GM23338 (cell line): ENCODE measurements at places on chromosomes 6 and 20.

DNA sequence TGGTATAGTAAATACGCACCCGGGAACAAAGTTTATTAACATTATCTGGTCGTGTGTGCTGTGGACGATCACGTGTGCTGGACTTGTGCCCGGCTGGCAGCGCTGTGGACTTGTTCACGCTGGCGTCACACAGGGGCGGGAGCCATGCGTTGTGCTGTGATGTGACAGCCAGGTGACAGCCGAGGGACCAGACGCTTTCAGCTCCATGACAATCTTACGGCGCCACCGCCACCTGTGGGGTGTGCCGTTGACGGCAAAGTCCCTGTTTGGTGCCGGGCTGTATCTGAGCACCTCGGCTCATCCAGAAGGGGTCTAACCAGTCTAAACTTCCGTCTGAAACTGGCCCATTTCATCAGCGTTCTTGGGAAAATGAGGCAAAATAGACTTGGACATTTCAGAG lies 25.2 kb downstream of the DLL1 start:
- DNase-seq = no peak

DNA sequence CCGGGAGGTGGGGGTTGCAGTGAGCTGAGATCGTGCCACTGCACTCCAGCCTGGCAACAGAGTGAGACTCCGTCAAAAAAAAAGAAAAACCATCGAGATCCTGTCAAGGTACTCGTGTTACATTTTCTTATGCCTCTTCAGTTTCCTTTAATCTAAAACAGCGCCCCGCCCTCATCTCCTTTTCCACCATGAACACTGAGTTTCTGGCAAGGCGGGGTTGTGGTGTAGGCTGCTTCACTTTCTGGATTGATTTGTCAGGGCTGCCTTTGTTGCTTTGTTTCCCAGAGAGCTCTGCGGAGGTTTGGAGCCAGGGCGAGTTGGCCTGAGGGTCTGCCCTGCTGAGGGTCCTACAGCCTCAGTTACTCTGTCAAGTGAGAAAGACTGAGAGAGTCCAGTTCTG lies 8.9 kb downstream of the ITPR3 start:
- no peak for DNase-seq

- no peak for DNase-seq
Measured at GRCh38 chr6:119446115-119446554, 96.6 kb upstream of the MAN1A1 start.

- DNase-seq = no peak
Measured at GRCh38 chr6:139409026-139409425, 34.6 kb upstream of the CITED2 start.

- peak; percentile 27 for DNase-seq
Measured at GRCh38 chr20:9573335-9574151, 59.2 kb downstream of the LAMP5 start.

DNA sequence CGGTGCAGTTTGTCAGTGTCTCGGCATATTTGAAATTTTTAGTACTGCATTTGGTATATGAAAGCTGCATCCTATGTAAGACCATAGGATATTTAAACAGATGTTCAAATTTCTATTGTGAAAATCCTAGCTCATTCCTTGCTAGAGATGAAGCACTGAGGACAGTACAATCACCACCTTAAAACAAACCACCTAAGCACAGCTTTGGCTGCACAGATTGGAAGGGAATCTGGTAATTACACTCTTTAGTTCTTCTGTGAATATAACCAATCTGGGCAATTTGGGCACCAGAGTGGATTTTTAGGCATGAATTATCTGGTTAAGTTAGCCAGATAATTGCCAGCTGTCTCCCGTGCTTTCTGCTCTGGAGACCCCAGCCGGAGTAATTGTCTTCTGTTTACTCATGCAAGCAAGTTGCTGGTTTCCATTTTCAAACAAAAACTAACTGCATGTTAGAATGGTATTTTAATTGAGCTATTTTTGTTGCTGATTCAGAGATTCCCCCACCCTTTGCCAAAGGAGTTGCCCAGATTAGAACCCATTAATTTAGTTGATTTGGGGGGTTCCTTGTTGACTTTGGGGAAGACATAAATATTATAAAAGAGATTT lies 36.9 kb downstream of the E2F3 start:
- no peak for DNase-seq

GRCh38 chr6:18076231-18076630 lies 46.2 kb downstream of the NHLRC1 start:
- no peak for DNase-seq

- DNase-seq = no peak
Measured at GRCh38 chr20:25035921-25036320, 22.0 kb downstream of the ACSS1 start.

GRCh38 chr6:72064399-72064975 lies 178.1 kb downstream of the RIMS1 start:
- DNase-seq = no peak

GRCh38 chr20:14979453-14979986 lies 642.1 kb upstream of the FLRT3 start:
- DNase-seq = no peak

- no peak for DNase-seq
Measured at GRCh38 chr20:59231124-59231804, 67.6 kb downstream of the ZNF831 start.

DNA sequence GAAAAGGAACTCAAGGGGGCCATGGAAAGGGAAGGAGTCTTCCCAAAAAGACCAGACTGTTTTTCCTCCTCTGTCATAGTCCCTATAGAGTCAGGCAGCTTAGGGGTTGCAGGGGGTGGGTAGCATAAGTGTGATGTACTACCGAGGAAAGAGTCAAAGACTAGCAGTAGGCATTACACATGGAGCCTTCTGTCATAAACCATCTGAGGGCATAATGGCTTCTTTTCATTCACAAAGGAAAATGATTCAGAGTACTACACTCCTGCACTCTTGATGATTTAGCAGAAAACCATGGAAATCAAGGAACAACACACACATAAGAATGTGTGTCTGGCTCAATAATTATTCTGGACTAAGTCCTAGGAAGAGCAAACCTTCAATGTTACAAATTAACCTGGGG lies 14.9 kb downstream of the PLN start:
- no peak for DNase-seq
